ENCODE measurements at places on chromosomes 3 and 15. TPM values are rescaled to one million over a fixed set of nuclear protein-coding genes. Genes with fewer than 3 reads are reported as not detected.

GPR27 gene
- not detected for total RNA-seq

PYGO1 gene
- 5.9 TPM for total RNA-seq

PLSCR2 gene
- total RNA-seq: not detected

RNF7 gene
- total RNA-seq: 73.3 TPM

SKOR1 gene
- not detected for total RNA-seq

DUOX1 gene
- not detected for total RNA-seq

Data from bronchus fibroblast of lung (primary cell).